ENCODE measurements at places on chromosomes 4 and X. TPM values are rescaled to one million over a fixed set of nuclear protein-coding genes. Genes with fewer than 3 reads are reported as not detected.

- no peak overlapping the region for H3K27ac ChIP-seq
- H3K27me3 ChIP-seq = no peaks in the 10 kb centered on the region
- no peaks in the 10 kb centered on the region for H3K36me3 ChIP-seq
- no peak overlapping the region for H3K4me3 ChIP-seq
- no peaks in the 10 kb centered on the region for H3K4me1 ChIP-seq
Measured at GRCh38 chrX:21481761-21482160, 107.5 kb downstream of the CNKSR2 start.

Gene ANOS1
- 13.5 TPM for total RNA-seq

DNA sequence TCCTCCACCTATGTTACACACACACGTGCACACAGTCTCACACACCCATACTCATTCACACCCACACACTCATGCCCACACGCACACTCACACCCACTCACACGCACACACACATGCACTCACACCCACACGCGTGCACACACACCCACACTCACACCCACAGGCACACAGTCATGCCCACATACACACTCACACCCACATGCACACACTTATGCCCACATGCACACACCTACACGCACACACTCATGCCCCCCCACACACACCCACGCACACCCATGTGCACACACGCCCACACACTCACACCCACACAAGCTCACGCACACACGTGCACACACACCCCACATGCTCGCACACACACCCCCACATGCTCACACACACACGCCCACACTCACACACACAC, 140.0 kb downstream of the F11 start:
- DNase-seq = no peak
- H3K4me1 ChIP-seq = no peaks in the 10 kb centered on the region
- no peak overlapping the region for H3K4me3 ChIP-seq

Gene UCP1
- total RNA-seq = not detected

Gene VCX2
- total RNA-seq = not detected

- no peaks in the 10 kb centered on the region for H3K36me3 ChIP-seq
- H3K27me3 ChIP-seq = no peaks in the 10 kb centered on the region
- H3K4me1 ChIP-seq = no peaks in the 10 kb centered on the region
- H3K4me3 ChIP-seq = no peak overlapping the region
- H3K27ac ChIP-seq = no peak overlapping the region
- no peak for DNase-seq
Measured at GRCh38 chr4:186205156-186205555, 13.8 kb downstream of the CYP4V2 start.

Gene ADRA2C
- 7.9 TPM for total RNA-seq

Gene RHOXF2
- total RNA-seq = not detected
